Substantia nigra (tissue), 51 donors: ENCODE measurements at places on chromosomes 5 and 9.
A peak's percentile ranks its signal among the peaks of the same experiment; 100 is the strongest.

- DNase-seq, result no peak
Measured at GRCh38 chr9:34636791-34637355, 714 bp downstream of the SIGMAR1 start.

GRCh38 chr9:12730927-12731326 is 37.7 kb downstream of the TYRP1 start:
- no peak for DNase-seq

GRCh38 chr9:5949103-5949699 is 58.5 kb downstream of the MLANA start:
- DNase-seq, result no peak

DNA sequence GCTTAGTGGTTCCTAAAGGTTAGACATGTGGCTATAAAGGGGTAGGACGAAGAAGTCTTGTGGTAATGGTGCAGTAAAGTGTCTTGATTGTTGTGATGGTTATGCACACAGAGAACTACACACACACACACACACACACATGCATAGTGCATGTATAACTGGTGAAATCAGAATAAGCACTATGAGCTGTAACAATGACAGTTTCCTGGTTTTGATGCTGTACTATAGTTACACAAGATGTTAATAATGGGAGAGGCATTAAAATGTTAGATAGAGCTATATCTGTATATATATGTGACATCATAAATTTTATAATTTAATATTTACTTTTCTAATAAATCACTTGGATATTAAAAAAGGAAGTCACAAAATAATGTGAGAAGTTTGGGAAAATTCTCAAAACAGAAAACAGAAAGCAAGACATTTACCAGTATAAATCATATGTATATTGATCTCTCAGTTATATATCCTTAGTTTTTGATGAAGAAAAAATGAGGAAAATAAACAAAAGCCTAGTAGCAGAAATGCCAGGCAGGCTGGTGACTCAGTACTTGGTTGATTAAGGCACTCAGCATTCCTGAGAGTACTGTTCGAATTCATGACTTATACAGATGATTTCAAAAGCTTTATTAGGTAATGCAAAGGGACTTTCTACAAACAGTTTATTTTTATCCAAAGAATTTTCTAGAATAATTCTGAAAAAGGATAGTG is 350.5 kb upstream of the DAB2 start:
- no peak for DNase-seq

DNA sequence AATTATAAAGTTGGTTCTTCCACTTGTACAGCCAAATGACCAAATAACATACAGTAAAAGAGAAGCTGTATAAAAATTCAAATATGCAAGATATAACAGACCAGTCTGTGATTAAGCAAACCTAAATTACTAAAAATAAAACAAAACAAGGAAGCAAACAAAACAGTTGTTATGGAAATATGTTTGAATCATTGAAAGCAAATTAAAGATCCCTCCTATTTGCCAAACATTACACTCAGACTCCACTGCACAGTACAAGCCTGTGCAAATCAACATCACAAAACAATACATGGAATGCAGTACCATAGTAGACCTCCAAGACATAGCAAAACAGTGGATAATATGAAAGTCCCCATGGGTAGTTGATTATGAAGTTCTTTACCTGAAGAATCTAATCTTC is 288.1 kb upstream of the PTGER4 start:
- DNase-seq, result no peak

GRCh38 chr9:109473329-109473728 is 24.8 kb downstream of the PTPN3 start:
- no peak for DNase-seq

DNA sequence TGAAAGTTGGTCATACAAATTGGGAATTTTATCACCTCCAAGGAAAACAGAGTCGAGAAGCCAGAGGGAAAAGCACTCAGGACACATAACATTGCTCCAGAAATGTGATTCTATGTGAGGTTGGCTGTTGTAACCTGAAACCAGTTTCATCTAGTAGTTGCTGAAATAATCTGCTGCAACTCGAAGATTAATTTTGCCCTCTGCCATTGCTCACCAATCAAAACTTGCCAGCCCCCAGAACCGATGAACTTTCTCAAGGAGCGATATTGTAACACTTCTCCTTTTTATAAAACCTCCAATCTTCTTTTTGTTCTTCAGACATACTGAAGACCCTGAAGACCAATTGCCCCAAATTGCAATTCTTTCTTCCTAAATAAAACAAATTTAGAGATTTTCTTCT is 31.1 kb downstream of the C5orf58 start:
- DNase-seq, result no peak

- no peak for DNase-seq
Measured at GRCh38 chr5:174300941-174301761, 255.6 kb downstream of the NSG2 start.

DNA sequence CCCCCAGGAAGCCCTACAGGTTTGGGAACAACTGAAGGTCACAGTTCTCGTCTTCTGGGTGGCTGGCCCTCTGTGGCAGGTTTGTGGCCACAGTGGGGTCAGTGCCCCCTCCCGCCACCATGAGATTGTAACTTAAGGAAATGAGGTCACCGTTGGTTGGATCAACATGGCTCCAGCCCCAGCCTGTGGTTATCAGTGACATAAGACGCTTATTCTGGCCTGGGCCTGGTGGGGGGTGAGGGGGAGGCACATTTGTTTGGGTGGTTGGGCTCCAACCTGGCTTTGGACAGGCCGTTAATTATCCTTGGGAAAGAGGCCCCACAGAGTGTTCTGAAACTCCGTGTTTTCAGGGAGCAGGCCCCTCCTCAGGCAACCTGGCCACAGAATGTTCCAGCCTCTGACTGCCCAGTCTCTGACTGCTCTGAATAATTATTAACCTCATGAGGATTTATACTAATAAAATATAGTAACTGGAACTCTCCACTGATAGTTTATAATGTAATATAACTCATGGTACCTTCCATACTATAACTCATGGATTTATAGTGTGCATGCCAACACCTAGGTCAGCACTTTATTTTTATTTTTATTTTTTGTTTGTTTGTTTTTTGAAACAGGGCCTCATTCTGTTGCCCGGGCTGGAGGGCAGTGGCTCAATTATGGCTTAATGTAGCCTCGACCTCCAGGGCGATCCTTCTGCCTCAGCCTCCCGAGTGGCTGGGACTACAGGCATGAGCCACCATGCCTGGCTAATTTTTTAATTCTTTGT is 58.0 kb upstream of the RPL26L1 start:
- no peak for DNase-seq

DNA sequence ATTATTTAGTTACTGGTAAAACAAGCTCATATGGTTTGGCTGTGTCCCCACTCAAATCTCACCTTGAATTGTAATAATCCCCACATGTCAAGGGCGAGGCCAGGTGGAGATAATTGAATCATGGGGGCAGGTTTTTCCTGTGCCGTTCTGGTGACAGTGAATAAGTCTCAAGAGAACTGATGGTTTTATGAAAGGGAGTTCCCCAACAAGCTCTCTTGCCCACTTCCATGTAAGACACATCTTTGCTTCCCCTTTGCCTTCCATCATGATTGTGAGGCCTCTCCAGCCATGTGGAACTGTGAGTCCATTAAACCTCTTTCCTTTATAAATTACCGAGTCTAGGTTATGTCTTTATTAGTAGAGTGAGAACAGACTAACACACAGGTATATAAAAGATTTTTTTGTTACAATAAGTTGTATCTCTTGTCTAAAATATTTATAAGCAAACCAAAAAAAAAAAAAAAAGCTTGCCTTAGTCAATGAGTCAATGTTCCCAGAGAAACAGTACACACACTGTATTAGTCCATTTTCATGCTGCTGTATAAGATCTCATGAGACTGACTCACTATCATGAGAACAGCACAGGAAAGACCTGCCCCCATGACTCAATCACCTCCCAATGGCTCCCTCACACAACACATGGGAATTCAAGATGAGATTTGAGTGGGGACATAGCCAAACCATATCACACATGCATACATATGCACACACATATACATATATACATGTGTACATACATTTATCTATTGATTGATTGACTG is 138.3 kb downstream of the BASP1 start:
- no peak for DNase-seq

DNA sequence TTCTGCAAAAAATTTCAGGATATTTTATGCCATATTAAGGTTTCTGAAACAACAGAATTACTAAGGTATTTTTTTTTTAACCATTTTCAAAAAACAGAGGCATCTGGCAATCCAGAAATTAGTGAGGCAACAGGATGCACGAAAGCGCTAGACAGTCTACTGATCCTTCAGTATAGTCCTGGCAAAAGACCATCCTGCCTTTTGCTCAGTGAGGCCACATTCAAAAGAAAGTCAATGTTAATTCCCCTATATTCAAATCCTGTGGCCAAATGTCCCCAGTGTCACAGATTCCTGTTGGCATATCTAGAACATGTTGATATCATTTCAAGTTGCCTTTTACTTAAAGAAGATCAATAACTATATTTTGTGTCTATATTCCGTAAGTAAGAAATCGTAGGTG is 13.1 kb upstream of the NFIB start:
- no peak for DNase-seq

DNA sequence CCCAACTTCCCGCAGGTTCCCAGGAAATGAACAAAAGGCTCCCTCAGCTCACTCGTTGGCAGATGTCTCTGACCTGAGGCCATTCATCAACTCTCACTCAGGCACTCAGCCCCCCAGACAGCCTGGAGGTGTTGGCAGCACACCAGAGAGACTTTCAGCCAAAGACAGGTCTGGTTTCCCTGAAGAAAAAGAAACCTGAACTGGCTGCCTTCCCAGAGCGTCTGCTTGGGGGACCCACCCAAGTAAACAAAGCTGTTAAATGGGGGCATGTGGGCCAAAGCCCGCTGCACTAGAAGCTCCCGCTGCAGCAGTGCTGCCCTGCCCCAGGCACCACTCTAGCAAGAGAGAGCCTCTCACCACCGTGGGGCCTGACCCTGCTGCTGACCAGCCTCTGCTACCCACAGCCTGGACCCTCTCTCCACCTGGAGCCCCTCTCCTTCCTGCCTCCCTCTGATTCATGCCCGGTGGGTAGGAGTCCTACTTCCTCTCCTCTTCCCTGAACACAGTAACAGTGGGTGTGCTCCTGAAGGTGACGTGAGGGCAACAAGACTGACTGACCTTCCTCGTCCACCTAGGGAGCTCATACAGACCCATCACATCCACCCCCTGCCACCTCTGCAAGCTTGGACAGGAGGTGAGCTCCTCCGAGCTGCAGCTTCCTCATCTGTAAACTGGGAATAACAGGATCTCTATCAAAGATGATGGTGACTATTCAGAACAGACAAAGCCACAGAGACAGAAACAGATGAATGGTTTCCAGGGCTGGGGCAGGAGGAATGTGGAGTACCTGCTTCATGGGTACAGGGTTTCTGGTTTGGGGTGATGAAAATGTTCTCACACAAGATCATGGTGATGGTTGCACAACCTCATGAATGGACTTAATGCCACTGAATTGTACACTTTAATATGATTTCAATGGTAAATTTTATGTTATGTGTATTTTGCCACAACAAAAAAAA is 31.0 kb upstream of the GABRP start:
- DNase-seq, result no peak

- DNase-seq, result no peak
Measured at GRCh38 chr9:134847752-134848432, 32.7 kb upstream of the FCN2 start.

DNA sequence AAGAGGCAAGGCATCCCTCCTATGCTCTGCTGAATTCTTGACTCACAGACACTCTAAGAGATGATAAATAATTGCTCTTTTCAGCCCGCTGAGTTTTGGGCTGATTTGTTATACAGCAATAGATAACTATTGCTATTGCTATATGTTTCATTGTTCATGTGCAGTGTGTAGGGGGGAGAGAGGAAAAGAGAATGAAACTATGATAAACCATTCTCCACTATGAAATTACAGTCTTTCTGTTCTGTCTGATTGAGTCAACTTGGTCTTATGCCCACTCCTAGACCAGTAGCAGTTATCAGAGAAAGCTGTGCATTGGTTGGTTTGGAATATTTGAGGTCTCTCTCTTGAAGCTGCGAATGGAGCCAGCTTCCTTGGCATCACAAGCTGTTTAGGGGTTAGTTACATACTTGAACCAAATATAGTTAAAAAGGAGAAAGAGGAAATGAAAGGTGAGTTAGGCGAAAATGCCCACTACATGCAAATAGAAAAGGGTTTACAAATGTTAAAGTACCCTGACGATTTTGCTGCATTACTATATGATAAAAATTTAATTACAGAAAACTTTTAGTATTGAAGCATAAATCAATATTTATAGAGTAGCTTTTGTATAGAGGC is 136.3 kb upstream of the ACTBL2 start:
- DNase-seq, result no peak

DNA sequence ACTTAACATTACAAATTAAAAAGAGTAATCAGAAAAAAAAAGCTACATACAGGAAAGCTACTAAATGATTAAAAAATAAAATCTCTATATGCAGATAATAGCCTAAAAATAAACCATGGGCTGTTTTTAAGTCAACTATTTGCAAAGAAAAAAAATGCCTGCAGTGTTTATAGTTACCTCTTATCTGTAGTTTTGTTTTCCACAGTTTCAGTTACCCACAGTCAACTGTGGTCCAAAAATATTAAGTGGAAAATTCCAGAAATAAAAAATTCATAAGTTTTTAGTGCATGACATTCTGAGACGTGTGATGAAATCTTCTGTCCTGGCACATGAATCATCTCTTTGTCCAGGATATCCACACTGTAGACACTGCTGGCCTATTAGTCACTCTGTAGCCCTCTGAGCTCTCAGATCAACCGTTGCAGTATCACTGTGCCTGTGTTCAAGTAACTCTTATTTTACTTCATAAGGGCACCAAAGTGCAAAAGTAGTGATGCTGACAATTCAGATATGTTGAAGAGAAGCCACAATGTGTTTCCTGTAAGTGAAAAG is 59.2 kb downstream of the PRELID2 start:
- DNase-seq, result no peak

GRCh38 chr5:179771311-179771895 is 22.4 kb upstream of the LTC4S start:
- DNase-seq, result no peak

DNA sequence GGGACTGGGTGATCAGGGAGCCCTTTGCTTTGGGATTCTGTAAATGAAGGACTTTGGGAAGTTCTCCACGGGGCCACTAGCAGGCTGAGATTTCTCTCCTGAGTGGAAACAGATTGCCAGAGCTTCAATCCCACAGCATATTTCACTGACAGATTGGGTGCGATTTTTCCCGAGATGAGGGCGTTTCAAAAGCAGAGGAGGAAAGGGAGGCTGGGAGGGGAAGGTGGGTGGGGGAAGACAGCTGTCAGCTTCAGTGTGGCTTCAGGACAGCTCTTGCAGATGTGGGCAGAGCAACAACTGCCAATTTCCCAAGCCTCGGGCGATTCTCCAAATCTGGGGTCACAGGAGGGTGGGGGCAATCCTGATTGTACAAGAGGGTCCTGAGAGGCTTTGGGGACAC is 258.5 kb upstream of the ADRA1B start:
- DNase-seq, result no peak

GRCh38 chr9:93035821-93036351 is 22.6 kb upstream of the SUSD3 start:
- peak; percentile 78 for DNase-seq

- no peak for DNase-seq
Measured at GRCh38 chr9:90616806-90617205, 25.8 kb downstream of the DIRAS2 start.
